Epithelial cell of proximal tubule (primary cell): ENCODE measurements at places on chromosomes 3 and 15.

GRCh38 chr15:37098468-37099318 lies 1.7 kb downstream of the MEIS2 start:
- no peak for DNase-seq

- DNase-seq = no peak
Measured at GRCh38 chr15:37756407-37756806, 178.0 kb upstream of the TMCO5A start.

DNA sequence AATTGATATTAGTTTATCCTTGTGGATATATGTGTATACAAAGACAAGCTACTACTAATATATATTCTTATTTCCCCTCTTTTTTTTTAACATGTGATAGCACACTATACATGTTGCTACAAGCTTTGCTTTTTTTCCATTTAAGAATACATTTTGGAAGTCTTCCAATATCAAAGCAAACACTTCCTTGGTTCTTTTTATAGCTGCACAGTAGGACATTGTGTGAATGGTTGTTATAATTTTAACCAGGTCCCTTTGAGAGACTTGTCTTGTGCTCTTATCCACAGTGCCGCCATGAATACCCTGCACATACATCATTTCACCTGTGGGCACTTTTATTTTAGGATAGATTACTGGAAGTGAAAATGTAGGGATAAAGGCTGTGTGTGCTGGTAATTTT lies 88.7 kb downstream of the CACNA2D3 start:
- DNase-seq = no peak

DNA sequence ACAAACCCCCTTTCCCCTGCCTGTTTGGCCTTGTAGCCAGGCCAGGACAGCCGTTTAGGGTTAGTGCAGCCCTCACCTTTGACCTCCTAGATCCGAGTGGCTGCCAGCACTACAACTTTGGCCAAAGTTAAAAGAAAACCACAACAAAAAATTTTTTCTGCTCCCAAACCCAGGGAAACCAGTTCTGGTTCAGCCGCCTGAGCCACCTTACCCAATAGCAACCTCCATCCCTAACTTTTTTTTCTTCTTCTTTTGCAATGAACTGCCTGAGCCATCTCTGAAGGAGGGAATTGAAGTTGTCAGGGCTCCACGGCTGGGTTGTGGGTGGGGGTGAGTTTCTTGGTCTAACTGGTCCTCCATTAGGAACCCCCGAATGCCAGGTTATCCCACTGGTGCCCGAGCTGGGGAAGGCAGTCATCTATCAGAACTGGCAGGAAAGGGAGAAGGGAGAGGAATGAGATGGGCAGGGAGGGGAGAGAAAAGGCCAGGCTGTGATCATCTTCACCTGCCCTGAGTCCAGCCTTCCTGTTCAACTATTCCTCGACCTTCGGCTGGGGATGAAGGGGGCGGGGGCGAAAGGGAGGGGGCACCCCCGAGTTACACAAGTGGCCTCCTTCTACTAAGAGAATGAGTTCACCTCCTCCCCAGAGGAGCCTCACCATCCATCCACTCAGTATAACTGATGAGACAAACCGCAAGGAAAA lies 6.2 kb upstream of the NR2F2 start:
- DNase-seq = no peak

DNA sequence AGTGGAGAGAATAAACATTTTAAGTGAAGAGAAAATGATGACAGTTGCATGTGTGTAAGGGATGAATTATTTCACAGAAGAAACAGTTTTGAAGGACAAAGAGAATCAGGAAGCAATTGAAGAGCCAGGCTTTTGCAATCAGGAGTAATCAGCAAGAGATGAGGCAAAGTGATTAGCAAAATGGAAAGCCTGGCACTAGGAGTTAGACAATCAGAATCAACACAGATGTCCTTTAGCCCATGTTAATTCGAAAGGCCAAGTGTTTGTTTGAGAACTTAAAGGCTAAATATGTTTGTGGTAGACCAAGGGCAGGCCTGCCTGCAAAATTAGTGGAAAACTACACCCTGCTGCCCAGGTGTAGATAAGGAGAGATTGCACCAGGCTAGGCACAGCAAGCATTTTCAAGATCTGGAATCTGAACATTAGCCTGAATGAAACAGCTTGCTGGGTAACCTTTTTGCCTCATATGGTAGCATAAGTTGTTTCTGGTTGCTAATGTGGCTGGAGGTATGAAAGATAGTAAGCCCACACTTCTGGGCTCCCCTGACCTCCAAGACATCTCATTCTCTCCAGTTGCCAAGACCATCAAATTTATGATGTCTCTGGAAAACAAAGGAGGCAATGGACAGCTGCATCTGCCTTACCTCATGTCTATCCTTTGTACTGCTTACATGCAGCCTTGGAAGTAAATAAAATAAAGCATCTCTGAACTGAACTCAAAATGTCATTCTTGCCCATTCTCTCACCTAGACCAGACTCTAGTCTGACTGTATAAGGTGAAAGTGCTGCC lies 22.0 kb upstream of the LEKR1 start:
- DNase-seq = no peak

- DNase-seq = no peak
Measured at GRCh38 chr3:79362571-79363270, 405.1 kb downstream of the ROBO1 start.
